ENCODE measurements at places on chromosomes 1 and 21.

DNA sequence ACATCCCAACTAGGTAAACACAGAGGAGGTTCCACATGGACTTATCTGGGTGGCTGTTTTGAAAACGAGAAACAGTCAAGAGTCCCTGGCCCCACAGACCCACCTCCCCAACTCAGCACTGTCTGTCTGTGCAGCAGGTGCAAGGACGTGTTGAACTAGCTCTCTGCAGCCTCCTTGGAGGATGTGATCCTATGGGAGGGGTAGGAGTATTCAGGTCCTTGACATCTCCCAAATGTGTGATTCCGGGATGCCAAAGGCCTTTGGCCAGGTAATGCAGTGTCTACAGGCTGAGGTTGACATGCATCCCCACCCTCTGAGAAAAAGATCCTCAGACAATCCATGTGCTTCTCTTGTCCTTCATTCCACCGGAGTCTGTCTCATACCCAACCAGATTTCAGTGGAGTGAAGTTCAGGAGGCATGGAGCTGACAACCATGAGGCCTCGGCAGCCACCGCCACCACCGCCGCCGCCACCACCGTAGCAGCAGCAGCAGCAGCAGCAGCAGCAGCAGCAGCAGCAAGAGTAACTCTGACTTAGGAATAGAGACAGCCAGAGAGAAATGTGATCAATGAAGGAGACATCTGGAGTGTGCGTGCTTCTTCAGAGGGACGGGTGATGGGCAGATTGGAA lies 151.6 kb upstream of the CAMK1G start:
- no peak for DNase-seq

DNA sequence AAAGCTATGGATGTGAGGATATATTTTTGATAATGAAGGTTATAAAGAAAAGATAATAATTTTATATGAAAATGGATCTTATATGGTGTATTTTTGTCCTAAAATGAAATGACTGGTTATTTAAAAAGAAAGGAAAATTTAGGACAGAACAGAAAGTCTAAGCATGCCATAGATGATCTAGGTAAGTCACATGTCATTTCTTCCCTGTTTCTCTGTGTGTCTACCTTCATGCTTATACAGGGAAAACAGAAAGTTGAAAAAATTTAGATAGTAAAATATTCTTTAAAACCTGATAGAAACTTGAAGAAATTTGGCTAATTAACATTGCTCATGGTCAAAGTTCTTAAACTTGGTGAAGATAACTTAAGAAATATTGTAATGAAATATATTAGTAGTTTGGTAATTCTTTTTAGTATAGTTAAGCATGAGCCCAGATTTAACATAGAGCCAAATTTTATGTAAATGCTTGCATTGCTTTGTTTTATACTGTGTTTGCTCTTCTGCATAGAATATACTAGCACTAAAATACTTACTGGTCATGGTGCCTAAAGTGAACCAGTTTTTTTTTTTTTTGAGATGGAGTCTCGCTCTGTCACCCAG lies 12.4 kb upstream of the GBP4 start:
- DNase-seq: no peak

- no peak for DNase-seq
These were observed 15.9 kb upstream of the EDN2 start for GRCh38 chr1:41500378-41500777.

GRCh38 chr1:93905051-93905450 lies 4.2 kb downstream of the GCLM start:
- DNase-seq: no peak

GRCh38 chr1:20318521-20318920 lies 27.8 kb downstream of the VWA5B1 start:
- no peak for DNase-seq

GRCh38 chr1:31019401-31019800 lies 46.1 kb downstream of the PUM1 start:
- DNase-seq: no peak

GRCh38 chr1:219847215-219847855 lies 81.0 kb downstream of the SLC30A10 start:
- no peak for DNase-seq

DNA sequence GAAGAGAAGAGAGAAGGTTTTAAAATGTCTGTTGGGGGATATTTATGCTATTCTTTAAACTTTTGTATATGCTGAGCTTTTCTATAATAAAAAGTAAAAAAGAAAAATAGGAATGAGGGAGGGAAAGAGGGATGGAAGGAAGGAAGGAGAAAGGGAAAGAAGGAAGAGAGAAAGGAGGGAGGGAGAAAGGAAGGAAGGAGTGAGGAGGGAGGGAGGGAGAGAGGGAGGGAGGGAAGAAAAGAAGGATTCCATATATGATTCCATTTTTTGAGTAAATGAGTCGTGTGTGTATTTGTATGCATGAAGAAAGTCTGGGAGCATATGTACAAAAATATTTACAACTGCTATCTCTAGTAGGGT lies 120.9 kb upstream of the ZBTB40 start:
- no peak for DNase-seq

DNA sequence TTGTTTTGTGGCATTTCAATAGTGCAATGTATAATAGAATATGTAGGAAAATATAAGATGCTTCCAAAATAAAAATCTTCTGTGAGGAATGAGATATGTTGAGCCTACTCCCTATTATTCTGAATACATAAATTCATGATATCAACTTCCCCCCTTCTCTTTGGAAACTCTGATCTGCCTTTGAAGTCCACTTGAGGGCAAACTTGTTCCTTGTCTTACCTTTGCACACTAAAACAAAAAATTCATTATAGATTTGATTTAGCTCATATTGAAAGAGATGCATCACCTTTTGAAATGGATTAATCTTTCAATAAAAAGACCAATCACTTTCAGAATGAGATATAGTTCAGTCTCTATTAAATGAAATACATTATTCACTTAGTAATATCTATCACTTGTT lies 580.7 kb upstream of the ADGRL4 start:
- no peak for DNase-seq

DNA sequence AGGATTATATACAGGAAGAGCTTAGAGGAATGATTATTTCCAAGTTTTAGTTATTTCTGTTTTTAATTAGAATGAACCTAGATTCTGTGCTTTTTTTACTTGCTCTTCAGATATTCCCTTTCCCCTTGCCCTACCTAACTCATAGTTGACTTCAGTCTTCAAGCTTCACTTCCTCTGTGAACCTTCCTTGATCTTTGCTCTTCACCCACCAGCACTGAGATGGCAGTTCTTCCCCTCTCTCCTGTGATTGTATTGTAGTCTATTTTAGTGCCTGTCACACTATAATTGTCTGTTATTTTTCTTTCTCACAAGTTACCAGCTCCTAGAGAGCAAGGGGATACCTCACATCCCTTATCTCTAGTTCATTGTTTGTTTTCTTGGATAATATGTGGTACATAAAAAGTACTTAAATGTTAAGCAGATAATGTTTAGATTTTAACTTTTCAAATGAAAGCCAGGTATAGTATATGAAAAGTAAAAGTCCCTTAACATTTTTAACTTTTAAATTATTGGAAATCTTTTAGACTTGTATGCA lies 33.2 kb downstream of the KCTD3 start:
- no peak for DNase-seq

GRCh38 chr1:28104866-28105467 lies 16.6 kb upstream of the EYA3 start:
- DNase-seq: peak; percentile 69

GRCh38 chr1:99268021-99268420 lies 3.7 kb downstream of the PLPPR4 start:
- no peak for DNase-seq

GRCh38 chr1:923131-923990 lies at the start of gene SAMD11:
TSS of gene SAMD11 (plus strand) at chr1:923923. CDS start at chr1:924432, 509 bp downstream.
- peak; percentile 76 for DNase-seq

GRCh38 chr1:76430531-76430930 lies 356.0 kb downstream of the ST6GALNAC3 start:
- no peak for DNase-seq

GRCh38 chr1:183831311-183831710 lies 26.4 kb downstream of the RGL1 start:
- no peak for DNase-seq

DNA sequence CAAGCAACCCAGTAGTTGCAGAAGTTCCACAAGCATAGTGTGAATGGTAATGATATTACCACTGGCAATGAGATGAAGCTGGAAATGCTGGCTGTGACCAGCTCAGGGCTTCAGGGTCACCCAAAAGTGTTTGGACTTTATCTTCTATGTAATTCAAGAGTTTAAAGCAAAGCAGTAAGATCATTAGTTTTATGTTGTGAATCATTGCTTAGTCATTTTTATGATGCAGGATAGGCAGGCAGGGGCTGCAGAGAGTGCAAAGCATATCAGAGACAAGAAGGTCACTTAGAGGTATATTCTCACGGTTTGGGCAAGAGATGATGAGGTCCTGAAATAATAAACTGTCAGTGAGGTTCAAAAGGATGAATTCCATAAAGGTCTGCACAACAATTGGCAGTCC lies 147.4 kb downstream of the OLFM3 start:
- DNase-seq: no peak

GRCh38 chr1:59007820-59008598 lies 224.2 kb upstream of the JUN start:
- DNase-seq: no peak

- DNase-seq: no peak
These were observed 38.1 kb downstream of the VANGL2 start for GRCh38 chr1:160438317-160438918.

DNA sequence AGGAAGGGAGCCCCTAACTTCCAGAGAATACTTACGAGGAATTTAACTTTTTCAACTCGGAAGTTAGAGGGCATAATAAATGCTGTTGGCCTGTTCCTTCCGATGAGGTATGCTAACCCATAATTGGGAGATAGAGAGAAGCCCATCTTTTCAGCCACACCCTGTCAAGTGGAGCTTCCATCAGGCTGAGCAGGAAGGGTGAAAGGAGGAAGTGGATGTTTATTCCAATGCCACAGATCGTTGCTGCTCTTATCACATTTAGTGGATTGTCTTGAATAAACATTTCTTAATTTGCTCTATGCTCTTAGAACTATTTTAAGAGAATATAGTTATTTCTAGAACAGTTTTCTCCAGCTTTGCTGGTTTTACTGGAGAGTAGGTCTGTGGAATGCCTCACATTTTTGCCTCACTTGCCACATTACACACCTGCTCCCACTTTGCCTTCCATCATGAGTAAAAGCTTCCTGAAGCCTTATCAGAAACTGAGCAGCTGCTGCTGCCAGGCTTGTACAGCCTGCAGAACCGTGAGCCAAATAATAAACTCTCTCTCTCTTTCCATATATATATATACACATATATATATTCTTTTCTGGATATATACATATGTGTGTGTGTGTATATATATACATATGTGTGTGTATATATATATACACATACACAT lies 60.0 kb upstream of the RGS21 start:
- DNase-seq: no peak

- DNase-seq: no peak
These were observed 41.8 kb downstream of the PLPPR4 start for GRCh38 chr1:99306056-99306455.

DNA sequence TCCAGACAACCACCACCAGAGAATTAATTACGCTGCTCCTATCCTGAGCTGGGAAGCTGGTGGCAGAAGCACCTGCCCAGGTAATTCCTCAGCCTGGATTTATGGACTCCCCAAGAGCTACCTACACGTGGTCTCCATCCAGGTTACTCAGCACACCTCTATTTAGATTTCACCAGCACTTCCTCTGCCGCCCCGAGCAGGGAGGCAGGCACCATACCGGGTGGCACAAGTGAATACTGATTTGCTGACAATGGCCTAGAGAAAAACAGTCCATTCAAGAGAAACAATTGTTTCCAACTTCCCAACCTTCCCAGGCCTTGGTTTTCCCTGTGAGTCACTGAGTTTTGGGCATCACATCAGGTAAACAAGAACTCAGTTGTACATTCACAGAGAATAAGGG lies 134.3 kb downstream of the MATN1 start:
- DNase-seq: no peak

DNA sequence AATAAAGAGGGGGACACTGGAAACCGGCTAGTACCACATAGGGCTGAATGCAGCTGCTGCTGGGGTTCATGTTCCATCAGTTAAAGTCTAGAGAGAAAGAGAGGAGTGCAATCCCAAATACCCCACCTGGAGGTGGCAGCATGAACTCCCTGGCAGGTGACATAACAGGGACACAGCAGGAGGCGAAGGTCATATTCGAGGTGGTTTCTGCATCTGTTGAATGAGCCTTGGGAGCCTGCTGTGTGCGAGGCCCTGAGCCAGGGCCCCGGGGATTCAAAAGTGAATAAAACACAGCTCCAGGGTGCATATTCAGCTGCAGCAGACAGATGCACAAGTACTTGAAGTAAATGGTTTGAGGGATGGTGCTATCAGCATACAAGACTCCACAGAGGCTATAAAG lies 456.8 kb downstream of the SETD4 start:
- DNase-seq: no peak

DNA sequence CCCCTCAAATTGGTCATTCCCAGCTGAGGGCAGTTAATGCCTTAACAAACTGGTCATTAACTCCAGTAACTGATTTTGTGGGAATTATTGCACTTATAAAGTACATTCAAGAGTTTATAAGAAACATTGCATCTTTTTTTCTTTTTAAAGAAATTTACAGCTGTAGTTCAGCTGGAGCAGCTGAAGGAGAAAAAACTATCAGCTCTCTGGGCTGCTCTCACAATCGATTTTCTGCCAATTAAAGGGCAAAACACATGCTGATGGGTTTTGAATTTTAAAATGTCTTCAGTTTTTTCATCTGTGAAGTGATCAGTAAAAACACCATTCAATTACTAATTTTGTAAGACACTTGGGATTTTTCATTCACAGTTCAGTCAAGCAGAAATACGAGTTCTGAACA lies 74.7 kb downstream of the KIFAP3 start:
- no peak for DNase-seq

DNA sequence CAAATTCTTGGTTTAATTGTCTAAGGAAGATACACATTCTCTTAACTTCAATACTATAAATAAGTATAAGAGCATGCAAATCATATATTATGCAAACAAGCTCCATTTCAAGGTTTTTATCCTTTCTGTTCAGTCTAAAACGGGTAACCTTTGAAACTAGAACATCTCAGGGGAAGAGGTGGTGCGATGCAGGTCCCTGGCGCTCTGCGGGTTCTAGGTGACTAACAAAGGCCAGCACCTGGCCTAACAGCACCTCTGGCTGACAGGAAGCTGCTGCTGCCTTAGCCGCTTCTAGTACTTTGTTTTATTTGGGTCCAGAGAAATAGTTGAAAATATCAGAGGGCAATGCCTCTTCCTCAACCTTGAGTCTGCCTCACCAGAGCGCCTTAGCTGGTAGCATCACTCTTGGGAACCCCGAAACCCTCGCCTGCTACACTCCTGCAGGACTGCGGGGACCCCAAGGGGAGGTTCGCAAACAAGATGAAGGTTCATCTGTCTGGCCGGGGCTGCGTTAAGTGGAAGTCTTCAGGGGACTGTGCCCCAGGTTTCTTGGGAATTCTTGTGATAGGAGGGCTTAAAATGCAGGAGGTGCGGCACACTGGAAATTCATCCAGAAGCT lies 45.5 kb downstream of the PRDM15 start:
- no peak for DNase-seq

- DNase-seq: peak; percentile 13
These were observed 48.3 kb downstream of the GNB1 start for GRCh38 chr1:1842360-1843146.

- DNase-seq: no peak
These were observed 101.3 kb downstream of the DHRS3 start for GRCh38 chr1:12516741-12517140.

GRCh38 chr1:109255097-109255651 lies 5.8 kb downstream of the CELSR2 start:
- no peak for DNase-seq

Data from NCI-H2227 treated with DMSO at 0.1 percent for 48 hours (cell line).